Stimulated activated CD8-positive, alpha-beta memory T cell treated with anti-CD3 and anti-CD28 coated beads, Interleukin-4, amount 100 ng/mL, for 1 hour (primary cell): ENCODE measurements at places on chromosomes 2 and 18.

DNA sequence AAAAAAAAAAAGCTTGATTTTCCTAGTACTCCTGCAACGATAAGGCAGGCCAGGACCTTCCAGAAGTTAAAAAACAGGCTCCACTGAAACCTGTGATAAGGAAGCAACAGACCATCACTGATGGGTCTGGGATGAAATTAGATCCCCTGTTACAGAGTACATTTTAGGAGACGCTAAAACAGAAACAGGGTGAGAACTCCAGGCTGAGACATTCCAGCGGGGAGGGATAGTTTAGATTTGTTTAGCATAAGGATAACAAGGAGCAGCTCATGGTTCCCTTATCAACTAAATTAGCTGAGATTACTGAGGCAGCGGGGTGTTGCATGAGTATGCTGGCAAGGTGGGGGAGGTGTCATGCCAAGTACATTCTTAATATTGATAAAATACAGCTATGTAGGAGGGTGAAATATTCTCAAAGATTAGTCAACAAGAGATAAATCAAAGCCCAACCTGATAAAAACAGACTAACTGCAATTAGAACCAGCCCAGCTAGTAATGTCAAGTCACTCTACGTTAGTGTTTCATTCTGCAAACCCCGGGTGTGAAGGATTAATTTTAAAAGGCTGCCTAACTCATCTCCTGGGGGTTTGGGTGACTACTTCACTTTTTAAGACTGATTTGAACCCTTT lies 75.0 kb upstream of the BZW1 start:
- no peak for DNase-seq

GRCh38 chr2:241542278-241542605 lies 16.3 kb upstream of the BOK start:
- DNase-seq: no peak

DNA sequence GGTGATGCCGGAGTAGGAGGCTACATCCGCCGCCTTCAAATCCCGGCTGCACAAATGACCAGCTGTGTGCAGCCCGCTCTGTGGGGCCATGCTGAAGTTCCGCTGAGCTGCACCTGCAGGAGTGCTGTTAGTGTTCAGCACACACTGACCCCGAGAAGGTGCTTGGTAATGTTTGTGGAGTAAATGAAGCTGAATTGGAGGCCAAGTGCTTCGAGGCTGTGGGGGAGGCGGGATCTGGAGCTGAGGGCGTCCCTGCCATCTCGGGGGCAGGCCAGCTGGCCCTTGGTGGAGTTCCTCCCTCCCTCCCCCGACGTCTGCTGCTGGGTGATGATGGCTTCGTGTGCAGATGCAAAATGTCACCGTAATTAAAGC lies 23.2 kb downstream of the KCNF1 start:
- no peak for DNase-seq

GRCh38 chr2:19607400-19607799 lies 249.0 kb upstream of the OSR1 start:
- no peak for DNase-seq

DNA sequence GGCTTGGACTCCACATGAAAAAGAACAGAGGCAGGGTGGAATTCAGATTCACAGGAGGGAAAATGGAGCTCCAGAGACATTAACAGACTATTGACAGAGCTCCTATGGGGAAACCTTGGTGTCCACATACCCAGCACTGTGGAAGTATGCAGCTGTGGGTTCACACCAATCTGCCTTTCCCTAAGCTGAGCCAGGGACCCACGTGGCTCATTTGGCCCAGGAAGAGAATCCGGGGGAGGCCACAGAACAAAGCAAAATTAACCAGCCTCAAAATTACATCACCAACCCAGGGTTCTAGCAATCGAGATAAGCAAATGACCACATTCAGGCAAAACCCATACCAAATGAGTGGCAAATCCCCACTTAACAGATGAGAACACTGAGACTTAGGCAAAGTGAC lies 105.8 kb upstream of the TWIST2 start:
- DNase-seq: no peak

- no peak for DNase-seq
These were observed 43.7 kb upstream of the RIT2 start for GRCh38 chr18:43159086-43159770.

DNA sequence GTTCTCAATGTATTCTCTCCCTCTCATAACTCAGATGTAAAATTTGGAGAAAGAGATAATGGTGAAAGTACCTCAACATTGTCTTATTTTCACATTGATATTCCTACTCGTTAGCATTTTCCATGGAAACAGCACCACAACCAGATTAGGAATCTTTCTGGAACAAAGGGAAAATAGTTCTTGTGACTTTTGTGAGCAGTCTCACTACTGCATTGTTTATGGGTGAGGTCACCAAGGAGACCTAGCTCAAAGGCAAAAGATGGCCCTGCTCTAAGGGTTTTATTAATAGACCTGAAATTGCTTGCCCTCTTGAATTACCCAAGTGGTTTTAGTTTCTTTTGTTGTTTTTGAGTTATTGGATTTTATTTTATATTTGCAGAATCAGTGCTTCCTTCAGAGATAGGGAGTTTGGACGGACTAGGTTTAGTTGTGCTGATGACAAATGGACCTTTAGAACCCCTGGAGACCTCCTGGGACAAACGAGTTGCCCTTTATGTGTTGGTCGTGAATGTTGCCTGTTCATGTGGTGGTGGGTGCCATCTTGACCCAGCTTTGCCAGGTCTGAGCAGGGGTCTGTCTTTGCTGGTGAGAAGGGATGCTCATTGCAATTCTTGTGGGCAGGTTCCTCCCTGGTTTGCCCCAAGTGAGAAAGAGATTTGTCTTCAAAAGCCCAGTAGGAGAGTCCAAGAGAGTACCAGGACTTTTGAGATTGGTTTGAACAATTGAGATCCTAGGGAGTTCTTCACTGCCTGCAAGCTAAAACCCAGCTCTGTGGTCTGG lies 58.1 kb downstream of the INPP4A start:
- no peak for DNase-seq

DNA sequence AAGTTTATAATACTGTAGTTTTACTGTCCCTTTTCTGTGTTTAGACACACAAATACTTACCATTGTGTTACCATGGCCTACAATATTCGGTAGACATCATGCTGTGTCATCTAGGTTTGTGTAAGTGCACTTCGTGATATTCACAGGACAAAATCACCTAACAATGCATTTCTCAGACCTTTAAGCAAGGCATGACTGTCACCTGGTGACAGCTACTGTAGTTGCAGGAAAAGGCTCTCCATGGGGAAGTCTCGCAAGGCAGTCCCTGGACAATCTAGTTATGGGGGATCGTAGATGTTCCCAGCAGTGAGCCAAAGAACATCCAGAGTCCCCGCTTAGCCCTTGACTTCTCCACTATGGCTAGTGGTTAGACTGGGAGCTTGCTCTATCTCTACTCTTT lies 73.1 kb downstream of the EIF2AK3 start:
- no peak for DNase-seq

- DNase-seq: no peak
These were observed 99.2 kb upstream of the UXS1 start for GRCh38 chr2:106293271-106293783.

- DNase-seq: no peak
These were observed 129.4 kb upstream of the CXCR4 start for GRCh38 chr2:136247204-136247950.

DNA sequence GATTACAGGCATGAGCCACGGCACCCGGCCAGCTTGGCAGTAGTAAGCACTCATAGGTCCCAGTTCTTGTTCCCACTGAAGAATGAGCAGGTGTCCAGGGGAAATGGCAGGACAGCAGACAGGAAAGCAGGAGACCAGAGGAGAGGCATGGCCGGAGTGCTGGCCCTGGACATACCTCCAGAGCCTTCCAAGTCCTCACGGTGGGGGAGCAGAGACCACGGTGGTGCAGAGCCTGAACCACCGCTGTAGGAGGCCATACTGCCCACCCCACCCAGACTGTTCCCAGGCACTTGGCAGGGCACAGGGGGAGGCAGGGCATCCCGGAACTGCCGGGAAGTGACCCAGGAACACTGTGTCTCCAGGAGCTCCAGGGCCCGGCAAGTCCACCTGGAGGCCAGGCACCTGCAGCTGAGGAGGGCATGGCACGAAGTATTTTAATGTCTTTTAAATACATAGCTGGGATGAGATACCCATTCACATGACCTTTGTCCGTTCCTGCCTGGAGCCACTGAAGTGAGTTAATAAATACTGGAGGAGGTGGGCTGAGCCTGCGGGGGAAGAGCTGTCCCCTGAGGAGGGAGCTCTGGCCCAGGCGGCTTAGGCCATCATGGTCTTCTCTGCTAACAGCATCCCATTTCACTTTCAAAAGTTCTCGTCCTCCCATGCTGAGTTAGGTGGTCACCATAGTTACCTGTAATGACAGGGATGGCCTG lies 49.7 kb upstream of the TFCP2L1 start:
- no peak for DNase-seq

DNA sequence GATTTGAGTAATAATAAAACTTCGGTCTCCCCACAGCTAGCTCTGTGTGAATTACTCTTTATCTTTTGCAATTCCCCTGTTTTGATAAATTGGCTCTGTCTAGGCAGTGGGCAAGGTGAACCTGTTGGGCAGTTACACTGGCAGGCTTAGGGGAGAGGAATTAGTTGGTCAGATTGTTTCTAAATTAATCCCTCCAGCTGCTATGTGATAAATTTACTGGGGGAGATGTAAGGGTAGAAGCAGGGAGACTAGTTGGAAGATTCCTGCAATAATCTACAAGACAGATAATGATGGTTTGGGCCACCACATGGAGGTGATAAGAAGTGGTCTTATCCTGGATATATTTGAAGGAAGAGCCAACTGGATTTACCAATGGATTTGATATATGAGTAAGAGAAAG lies 118.5 kb upstream of the TACR1 start:
- DNase-seq: no peak

GRCh38 chr2:143262389-143262788 lies 133.2 kb downstream of the ARHGAP15 start:
- DNase-seq: no peak

DNA sequence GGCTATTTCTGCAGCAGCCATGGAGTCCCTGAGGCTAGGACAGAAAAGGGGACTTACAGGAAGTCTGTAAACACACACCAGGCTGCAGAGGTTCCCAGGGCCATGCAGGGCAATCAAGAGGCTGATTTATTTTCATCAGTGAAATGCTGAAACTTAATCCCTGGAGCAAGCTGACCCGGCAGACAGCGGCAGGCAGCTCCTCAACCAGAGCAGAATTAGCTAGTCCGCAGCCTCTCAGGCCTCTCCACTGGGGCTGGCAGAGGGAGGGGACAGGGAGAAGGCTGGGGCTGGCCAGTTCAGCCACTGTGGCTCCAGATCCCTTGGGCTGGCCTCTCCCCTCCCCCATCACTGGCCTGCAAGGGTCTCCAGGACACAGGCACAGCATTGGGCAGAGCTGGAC lies 136.3 kb downstream of the TNS1 start:
- no peak for DNase-seq

DNA sequence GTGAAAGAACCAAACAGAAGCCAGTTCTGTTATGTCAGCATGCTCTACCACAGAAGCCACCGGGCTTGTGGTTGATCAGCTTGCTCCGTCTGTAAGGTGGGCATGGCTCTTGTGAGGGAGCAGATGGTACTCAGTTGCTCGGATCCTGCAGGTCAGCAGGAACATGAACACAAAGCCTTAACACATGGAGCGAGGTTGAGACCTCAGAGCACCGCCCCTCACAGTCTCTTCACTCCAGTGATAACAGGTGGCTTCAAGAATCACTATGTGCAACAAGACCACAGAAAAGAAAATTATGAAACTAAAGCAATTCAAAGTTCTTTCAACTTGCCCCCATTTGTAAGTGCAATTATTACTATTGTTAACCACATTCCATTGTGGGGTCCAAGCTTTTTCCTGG lies 72.1 kb downstream of the OSBPL6 start:
- DNase-seq: no peak

DNA sequence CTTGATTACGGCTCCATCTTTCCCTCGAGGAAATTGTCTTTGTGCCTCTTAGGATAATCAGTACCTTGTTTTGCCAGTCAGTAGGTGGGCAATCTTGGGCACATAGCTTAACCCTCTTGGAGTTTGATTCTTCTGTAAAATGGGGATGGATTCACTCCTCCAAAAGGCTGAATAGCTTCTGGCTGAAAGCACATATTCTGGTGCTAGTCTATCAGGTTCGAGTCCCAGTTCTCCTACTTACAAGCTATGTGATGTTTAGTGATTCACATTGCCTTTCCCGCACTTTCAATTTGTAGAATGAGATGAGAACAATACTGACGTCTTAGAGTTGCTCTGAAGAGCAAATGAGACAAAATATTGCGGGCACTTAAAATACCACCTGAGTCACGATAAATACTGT lies 43.9 kb downstream of the ATIC start:
- no peak for DNase-seq

GRCh38 chr2:216887138-216887537 lies 27.3 kb upstream of the TNP1 start:
- DNase-seq: no peak

- DNase-seq: no peak
These were observed 37.7 kb downstream of the STON1 start for GRCh38 chr2:48567671-48568070.

DNA sequence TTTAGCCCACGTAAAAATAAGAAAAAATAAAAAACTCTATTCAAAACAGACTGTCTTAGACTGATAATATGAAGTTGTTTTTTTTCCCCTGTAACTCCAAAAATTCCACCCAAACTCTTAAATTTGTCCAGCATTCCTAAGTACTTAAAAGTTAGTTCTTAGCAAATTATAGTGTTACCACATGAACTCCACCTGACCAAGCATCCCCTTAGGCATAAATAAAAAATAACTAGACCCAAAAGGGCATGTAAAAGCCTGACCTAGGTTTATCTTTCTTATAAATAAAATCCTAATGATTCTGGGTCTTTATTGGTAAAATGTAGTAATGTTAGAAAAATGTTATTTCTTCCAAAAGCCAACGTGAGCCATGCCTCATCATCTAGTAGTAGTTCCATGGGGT lies 54.3 kb downstream of the TTC21B start:
- DNase-seq: no peak

DNA sequence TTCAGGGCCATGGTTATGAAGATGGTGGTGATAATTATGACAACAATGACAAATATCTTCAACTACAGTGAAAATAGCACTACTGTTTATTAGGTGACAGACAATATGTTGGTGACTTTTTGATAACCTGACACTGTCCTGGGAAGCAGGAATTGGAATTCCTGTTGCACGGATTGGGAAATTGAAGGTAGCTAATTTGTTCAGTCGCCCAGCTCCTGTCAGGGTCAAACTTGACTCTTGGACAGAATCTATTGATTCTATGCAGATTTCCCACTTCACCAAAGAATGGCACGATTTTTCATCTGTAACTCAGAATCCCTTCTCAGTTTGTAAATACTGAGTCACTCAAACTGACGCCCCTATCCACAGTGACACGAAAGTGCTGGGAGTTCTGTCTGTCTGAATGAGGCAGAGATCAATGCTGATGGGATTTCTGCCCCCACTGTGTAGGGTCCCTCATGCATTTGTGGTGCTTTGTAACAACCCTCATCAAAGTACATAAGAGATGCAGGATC lies 779.5 kb upstream of the ID2 start:
- no peak for DNase-seq

DNA sequence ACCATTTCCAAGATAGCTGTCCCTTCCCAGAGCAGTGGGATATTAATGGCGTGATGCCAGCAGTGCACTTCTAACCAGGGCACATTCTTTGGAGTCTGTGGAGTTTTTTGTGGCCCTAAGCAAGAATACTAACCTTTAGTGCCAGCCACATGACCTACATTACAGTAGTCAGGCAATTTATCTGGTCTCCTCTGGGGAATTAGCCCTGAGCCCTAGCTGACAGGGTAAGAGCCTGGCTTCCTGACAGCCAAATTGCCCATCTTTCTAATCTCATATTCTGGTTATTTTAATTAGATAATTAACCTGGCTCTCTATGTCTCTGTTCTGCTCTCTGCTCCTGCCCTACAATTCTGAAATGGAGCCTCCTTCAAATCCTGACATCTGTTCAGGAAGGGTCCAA lies 5.2 kb downstream of the PFN4 start:
- no peak for DNase-seq
